ENCODE measurements at places on chromosomes 2 and 18.

DNA sequence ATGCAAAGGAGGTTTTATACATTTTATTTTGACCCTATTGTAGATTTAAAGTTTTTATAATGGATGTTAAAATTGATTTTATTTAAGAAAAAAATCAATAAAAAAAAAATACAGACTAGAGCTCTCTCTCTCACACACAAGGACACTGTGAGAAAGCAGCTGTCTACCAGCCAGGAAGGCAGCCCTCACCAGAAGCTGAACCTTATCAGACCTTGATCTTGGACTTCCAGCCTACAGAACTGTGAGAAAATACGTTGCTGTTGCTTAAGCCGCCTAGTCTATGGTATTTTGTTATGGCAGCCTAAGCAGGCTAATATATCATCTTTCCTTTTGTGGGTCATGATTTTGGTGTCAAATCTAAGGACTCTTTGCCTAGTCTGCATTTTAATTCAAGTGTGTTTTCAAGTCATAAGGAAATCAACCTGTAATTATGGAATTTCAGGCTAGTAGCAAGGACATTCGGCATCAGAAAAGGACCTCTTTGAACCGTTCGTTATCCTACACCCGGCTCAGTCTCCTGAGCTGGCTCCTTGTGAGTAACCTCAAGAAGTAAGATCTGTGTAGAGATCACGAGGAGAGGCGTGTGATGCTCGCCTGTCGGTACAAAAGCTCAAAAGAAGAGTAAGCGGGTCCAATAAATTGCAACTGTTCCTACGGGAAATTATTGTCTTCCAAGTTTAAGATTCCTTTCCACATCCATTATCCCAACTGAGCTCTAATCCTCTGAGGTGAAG, 98.2 kb downstream of the PDCL3 start:
- no peak for DNase-seq

DNA sequence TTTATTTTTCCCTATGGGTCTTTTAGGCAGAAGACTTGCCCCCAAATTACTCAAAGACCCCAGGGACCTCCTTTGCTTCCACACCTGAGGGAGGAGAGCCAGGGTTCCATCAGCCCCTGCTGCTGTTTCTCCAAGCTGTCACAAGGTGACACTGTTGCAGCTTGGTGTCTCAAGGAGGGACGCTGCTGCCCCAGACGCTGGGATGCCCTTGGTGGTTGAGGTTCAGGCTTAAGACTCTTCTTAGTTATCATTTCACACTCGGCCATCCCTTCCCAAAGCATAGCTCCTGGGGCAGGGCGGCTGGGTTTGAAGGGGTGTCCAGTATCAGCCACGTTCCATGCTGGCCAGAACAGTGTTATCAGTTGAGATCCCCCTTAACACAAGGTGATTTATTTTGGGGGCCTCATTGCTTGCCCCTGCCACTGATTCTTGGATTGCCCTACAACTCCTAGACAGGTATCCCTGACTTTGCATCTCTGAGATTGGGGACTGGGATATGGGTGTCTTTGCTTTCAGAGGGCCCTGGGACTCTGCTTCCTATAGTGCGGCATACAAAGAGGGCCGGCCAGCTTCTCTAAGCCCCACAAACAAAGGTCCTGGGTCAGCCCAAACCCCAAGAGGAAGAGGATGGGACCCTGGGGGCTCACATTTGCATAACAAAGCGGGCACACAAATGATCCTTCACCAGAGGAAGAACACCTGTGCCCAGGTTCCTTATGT, 22.7 kb downstream of the GPR55 start:
- peak; percentile 47 for DNase-seq

DNA sequence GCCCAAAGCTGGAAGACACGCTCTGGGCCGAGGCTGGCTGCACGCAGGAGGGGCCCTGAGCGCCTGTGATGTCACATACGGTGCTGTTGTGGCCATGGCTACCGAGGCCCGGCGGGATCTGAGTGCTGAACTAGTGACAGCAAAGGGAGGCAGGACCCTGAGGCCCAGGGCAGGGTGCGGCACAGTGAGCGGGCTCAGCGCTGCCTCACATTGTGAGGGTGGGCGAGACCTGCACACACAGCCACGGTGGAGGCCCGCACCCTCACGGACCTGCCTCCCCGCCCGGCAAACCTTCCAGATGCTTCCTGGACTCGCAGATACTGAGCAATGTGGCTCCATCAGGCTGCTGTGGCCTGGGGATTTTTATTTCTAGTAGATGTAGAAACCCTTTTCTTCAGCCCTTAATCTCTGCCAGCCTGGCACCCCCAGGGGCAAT, 133.8 kb upstream of the CTDP1 start:
- DNase-seq: no peak

DNA sequence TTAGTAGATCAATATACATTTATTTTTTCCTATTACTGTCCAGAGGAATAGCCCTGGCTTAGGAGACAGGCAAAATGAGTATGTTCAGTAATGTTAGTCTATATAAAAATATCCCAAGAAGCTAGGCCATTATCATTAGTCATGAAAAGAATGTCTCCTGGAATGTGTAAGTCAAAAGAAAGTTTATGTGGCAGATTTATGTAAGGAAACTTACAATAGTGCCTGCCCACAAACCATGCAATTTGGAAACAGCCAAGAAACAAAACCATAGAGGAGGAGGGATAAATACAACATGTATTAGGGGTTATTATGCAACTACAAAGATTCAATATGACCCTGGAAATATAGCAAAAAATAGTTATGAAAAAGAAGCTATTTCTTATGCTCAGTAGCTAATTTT, 96.3 kb downstream of the NOL4 start:
- no peak for DNase-seq

DNA sequence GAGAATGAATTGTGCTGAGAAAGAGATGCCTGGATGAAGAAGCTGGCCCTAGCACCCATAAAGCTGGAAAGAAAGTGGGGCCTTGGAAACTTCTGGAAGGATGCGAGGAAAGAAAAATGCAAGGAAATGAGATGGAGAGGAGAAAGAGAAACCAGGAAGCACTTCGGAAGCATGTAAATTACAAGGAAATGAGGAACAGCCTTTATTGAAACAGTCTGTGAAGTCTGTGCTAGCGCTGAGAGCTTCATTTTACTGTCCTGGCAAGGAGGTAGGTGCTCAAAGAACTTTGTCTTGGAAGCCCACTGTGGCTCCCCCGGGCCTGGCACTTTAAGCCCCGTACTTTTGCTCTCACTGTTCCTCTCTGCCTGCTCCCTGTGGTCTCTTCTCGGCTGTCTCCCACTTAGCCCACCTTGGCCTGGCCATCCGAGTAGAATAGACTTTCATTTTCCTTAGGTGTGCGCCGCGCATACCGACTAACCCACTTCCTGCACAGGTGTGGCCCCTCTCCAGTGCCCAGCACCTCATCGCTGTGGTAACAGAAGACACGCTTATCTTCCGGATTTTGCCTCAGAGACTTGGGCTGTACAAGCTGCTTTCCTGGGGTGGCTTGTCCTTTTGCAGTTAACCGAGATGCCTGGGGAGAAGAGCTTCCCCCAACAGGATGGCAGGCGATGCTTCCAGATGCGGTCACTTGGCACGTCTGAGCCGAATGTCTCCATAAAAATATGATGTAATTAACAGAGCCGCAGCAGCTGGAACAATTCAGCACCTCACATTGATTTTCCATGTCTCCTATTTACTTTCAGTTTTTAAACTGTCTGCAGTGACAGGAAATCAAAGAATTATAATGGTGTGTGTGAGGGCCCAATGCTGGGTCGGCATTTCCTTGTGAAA, 199.6 kb downstream of the HRH4 start:
- no peak for DNase-seq

DNA sequence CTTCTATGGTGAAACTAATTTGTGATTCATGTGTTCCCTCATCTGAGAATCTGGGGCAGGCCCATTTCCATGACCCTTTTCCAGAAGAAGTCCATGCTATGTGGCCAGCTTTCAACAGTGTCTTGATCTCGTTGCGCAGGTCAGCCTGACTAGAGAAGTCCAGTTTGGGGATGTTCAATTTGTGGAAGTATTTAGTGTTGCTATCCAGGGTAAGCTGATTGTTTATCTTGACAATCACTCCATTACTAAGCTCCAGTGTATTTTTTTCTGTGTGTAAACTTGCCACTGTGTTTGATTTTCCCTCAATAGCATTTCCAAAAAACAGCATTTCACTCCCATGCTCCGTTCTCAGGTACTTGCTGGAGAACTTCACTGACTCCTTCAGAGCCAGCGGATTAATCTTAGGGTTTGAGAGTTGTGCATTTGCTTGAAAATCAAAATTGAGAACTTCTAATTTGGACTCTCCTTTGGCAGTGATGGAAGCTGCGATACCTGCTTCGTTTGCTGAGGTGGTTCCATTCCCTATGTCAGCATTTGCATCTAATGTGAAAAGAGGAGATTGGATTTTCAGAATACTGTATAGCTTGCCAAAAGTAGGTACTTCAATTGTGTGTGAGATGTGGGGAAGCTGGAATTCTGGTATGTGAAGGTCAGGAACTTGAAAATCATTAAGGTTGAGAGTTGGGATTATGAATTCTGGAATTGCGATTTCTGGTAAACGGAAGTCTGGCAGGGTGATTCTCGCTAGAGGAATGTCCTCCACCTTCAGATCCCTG, 35.7 kb downstream of the APOB start:
- DNase-seq: no peak

- no peak for DNase-seq
These were observed 110.7 kb downstream of the XRCC5 start for GRCh38 chr2:216219861-216220260.

- no peak for DNase-seq
These were observed 591 bp upstream of the LDLRAD4 start for GRCh38 chr18:13217971-13218367.

Data from NCI-H1930 (cell line).